ENCODE measurements at places on chromosomes 7 and 10. TPM values are rescaled to one million over a fixed set of nuclear protein-coding genes. Genes with fewer than 3 reads are reported as not detected.

DNA sequence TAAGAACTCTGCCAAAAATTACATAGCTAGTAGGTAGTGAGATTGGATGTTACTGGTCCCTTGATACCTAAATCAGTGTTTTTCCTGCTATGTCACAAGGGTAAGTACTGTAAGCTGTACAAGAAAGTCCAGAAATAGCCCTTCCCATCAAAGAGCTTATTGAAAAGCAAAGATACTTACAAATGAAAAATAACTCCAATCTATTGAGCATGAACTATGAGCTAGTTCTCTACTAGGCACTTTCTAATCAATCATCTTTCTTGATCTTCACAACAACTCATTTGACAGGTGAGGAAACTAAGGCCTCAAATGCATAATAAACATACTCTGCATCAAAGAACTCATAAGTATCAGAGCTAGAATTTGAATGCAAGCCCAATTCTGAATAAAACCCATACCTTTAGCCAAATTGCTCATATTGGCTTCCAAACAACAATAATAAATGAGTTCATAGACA lies 249.8 kb upstream of the TCF7L2 start:
- no peak overlapping the region for H3K4me3 ChIP-seq
- no peaks in the 10 kb centered on the region for H3K27me3 ChIP-seq
- no peaks in the 10 kb centered on the region for H3K36me3 ChIP-seq
- DNase-seq: no peak

- DNase-seq: no peak
- no peaks in the 10 kb centered on the region for H3K36me3 ChIP-seq
- no peak overlapping the region for H3K27ac ChIP-seq
- H3K27me3 ChIP-seq: no peaks in the 10 kb centered on the region
Observed at GRCh38 chr10:116281775-116282174, 8.8 kb upstream of the GFRA1 start.

Gene TCF7L2
- 32.4 TPM for total RNA-seq

- H3K36me3 ChIP-seq: no peaks in the 10 kb centered on the region
- H3K27ac ChIP-seq: peak overlapping the region; percentile 26
- H3K4me1 ChIP-seq: peaks cover 10% of the 10 kb centered on the region
- H3K4me3 ChIP-seq: no peak overlapping the region
Observed at GRCh38 chr10:123870260-123870659, 21.3 kb downstream of the CPXM2 start.

GRCh38 chr7:6012355-6013104 lies 3.5 kb downstream of the AIMP2 start:
- no peaks in the 10 kb centered on the region for H3K4me1 ChIP-seq
- H3K27ac ChIP-seq: peak overlapping the region; percentile 17
- DNase-seq: no peak
- peaks cover 8% of the 10 kb centered on the region for H3K36me3 ChIP-seq
- no peaks in the 10 kb centered on the region for H3K27me3 ChIP-seq
- no peak overlapping the region for H3K4me3 ChIP-seq

DNA sequence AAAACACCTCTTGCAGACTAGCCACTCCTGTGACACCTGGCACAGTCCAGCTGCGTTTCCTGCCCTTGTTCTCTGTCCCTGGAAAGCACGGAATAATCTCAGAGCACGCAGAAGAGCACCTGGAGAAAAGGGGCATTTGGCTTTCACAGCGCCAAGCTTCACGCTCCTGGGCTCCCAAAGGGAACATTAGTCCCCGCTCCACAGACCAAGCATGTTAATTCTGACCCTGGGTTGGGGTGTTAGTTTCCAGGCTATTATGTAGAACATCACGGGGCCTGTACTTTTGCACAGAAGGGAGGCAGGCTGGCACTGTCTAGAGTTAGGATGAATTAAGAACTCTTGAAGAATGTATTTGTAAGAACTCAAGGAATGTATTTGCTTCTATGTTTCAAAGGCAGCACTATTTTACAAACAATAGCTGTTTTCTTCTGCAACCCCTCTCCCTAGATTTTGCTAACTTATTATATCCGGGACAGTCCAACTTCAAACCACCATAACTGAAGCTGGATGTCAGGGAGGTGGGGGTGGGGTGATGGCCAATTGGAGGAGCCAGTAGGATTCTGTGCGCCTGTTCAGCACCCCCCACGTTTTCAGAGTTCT lies 62.2 kb upstream of the TRIM8 start:
- H3K4me3 ChIP-seq: no peak overlapping the region
- peak; percentile 69 for DNase-seq
- no peaks in the 10 kb centered on the region for H3K27me3 ChIP-seq
- no peaks in the 10 kb centered on the region for H3K36me3 ChIP-seq

DNA sequence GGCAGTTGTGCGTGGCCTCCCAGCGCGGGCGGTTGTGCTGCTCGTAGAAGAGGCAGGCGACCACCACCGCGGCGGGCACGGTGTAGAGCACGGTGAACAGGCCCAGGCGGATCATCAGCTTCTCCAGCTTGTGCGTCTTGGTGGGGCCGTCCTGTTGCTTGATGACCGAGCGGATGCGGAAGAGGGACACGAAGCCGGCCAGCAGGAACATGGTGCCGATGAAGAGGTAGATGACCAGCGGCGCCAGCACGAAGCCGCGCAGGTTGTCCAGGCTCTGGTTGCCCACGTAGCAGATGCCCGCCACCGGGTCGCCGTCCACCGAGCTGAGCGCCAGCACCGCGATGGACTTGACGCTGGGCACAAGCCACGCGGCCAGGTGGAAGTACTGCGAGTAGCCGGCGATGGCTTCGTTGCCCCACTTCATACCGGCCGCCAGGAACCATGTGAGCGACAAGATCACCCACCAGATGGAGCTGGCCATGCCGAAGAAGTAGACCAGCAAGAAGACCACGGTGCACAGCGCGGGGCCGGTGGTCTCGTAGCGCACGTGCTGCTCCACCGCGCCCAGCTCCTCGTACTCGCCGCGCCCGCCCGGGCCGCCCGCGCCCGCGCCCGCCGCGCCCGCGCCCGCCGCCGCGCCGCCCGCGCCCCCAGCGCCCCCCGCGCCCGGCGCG lies 2.2 kb downstream of the FZD8 start:
- H3K4me3 ChIP-seq: peak overlapping the region; percentile 62
- H3K36me3 ChIP-seq: no peaks in the 10 kb centered on the region
- peak overlapping the region; percentile 41 for H3K27ac ChIP-seq
- peaks cover 9% of the 10 kb centered on the region for H3K4me1 ChIP-seq
- DNase-seq: peak; percentile 63

- H3K36me3 ChIP-seq: no peaks in the 10 kb centered on the region
- H3K4me3 ChIP-seq: no peak overlapping the region
- DNase-seq: no peak
- H3K4me1 ChIP-seq: no peaks in the 10 kb centered on the region
- H3K27me3 ChIP-seq: no peaks in the 10 kb centered on the region
Observed at GRCh38 chr7:112112822-112113255, 93.4 kb downstream of the DOCK4 start.

- H3K27ac ChIP-seq: no peak overlapping the region
- H3K36me3 ChIP-seq: peaks cover 4% of the 10 kb centered on the region
- H3K4me3 ChIP-seq: no peak overlapping the region
- peaks cover 3% of the 10 kb centered on the region for H3K4me1 ChIP-seq
Observed at GRCh38 chr7:131321656-131322055, 6.0 kb upstream of the MKLN1 start.

DNA sequence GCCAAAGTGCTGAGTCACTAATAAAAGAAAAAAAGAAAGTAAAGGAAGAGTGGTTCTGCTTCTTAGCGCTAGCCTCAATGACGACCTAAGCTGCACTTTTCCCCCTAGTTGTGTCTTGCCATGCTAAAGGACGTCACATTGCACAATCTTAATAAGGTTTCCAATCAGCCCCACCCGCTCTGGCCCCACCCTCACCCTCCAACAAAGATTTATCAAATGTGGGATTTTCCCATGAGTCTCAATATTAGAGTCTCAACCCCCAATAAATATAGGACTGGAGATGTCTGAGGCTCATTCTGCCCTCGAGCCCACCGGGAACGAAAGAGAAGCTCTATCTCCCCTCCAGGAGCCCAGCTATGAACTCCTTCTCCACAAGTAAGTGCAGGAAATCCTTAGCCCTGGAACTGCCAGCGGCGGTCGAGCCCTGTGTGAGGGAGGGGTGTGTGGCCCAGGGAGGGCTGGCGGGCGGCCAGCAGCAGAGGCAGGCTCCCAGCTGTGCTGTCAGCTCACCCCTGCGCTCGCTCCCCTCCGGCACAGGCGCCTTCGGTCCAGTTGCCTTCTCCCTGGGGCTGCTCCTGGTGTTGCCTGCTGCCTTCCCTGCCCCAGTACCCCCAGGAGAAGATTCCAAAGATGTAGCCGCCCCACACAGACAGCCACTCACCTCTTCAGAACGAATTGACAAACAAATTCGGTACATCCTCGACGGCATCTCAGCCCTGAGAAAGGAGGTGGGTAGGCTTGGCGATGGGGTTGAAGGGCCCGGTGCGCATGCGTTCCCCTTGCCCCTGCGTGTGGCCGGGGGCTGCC lies at the start of gene IL6:
Gene IL6 (plus strand): TSS at position 294 of the 807 bp plus-strand sequence. CDS start 63 bp downstream, at position 357.
- no peak within 1 kb of the TSS for H3K27ac ChIP-seq
- peaks cover 7% of the 10 kb centered on the region for H3K4me1 ChIP-seq
- peak; percentile 77 for DNase-seq

- peaks cover 6% of the 10 kb centered on the region for H3K4me1 ChIP-seq
- no peaks in the 10 kb centered on the region for H3K27me3 ChIP-seq
- H3K36me3 ChIP-seq: no peaks in the 10 kb centered on the region
- H3K27ac ChIP-seq: no peak overlapping the region
- peak; percentile 29 for DNase-seq
Observed at GRCh38 chr7:111392294-111392693, 170.0 kb downstream of the IMMP2L start.

Gene ANXA8L1
- total RNA-seq: not detected
